ENCODE measurements at places on chromosomes 2 and 18. TPM values are rescaled to one million over a fixed set of nuclear protein-coding genes. Genes with fewer than 3 reads are reported as not detected.
A peak's percentile ranks its signal among the peaks of the same experiment; 100 is the strongest.

DNA sequence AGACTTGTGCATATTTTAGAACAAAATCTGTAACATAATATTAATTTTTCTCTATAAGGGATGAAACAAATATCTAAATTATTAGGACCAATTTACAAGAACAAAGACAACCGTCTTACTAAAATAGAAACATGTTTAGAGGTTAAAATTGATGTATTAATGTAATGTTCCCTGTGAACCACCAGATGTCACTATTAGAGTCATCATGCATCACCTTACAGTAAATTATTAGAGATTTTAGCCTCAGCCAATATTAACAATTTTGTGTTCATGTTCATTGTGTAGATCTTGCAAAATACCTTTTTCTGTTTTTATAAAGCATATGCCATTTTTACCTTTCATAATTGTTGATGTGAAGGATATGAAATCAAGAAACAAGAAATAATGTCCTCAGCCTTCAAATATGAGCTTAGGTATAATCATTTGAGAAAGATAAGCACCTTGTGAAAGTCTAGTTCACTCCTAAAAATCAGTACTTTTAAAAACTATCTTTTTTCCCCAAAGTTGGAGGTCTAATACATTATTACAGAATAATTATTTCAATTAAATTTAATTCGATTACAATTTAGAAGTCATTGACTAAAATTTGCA, 344.3 kb upstream of the KCNH7 start:
- no peak overlapping the region for H3K4me3 ChIP-seq
- no peaks in the 10 kb centered on the region for H3K36me3 ChIP-seq
- DNase-seq: no peak
- H3K27ac ChIP-seq: no peak overlapping the region

DNA sequence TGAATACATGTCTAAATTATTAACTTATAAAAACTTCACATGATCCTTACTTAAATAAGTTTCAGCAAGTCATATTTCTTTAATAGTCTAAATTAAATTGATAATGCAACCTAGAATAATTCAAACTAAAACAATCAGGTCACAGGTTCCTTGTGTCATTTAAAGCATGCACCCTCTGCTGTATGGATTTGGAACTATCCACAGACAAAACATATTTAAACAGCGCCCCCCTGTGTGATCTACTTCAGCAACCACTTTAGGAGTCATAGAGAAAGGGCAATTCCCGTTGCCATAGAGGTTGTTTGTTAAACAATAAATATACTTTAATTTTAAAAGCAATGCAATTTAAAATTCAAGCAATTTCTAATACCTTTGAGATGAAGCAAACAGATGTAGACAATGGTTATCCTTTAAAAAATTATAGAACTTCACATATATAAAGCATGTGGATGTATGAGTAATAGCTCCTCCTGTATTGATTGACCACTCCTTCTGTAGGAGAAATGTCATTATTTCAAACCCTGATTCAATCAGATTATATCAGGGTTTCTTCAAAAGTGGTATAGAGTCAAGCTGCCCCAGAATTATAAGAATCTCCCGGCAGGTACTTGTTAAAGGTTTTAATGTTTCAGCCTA, 21.2 kb downstream of the GRB14 start:
- no peaks in the 10 kb centered on the region for H3K27me3 ChIP-seq
- peak; percentile 66 for DNase-seq
- no peaks in the 10 kb centered on the region for H3K36me3 ChIP-seq
- H3K4me1 ChIP-seq: no peaks in the 10 kb centered on the region

The MPP4 gene
- not detected for total RNA-seq

The NEURL3 gene
- not detected for total RNA-seq

DNA sequence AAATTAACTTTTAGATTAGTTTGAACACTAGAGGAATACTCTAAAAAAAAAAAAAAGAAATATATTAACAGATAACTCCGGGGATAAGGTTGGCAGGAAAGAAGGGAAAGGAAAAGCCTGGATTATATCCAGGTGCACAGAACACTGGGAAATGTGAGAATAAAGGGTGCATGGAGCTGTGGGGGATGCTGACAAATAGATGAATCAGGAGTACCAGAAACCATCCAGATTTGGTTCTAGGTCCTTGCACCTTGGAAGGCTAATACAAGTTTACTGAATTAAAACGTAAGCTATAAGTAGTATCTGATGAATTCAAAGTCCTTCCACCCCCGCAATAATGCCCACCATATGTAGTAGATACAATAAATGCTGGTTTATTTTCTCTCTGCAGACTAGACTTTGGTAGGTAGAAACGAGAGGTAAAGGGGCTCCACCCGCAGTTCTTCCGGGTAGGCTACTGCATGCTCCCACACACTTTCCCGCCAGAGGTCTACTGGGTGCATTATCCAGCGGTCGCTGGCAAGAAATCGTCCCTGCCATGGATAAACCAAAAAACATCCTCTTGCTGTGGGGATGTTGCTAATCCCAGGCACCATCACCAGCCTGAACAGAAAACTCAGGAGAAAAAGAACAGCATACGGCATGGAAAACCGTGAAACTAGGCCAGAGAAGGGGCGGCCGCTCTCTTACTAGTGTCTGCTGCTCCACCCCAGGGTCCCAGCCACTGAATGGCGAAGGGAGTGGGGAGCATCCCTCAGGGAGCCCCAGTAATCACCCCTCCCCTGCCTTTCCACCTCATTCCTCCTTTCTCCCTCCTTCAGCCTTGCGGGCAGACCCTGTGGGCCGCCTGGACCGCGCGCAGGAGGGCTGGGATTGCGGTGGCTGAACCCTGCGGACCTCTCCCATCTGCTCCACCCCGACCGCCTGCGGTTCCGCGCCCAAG, 1.5 kb downstream of the CNRIP1 start:
- H3K4me1 ChIP-seq: peaks cover 7% of the 10 kb centered on the region
- no peak for DNase-seq
- H3K27ac ChIP-seq: peak overlapping the region; percentile 88

- no peak overlapping the region for H3K4me3 ChIP-seq
- no peaks in the 10 kb centered on the region for H3K27me3 ChIP-seq
- H3K27ac ChIP-seq: no peak overlapping the region
- DNase-seq: no peak
These were observed 76.2 kb downstream of the AAK1 start for GRCh38 chr2:69567157-69567908.

GRCh38 chr2:27655155-27655951, 8.1 kb downstream of the SUPT7L start:
- no peaks in the 10 kb centered on the region for H3K27me3 ChIP-seq
- no peaks in the 10 kb centered on the region for H3K4me1 ChIP-seq
- H3K4me3 ChIP-seq: no peak overlapping the region
- no peak for DNase-seq

DNA sequence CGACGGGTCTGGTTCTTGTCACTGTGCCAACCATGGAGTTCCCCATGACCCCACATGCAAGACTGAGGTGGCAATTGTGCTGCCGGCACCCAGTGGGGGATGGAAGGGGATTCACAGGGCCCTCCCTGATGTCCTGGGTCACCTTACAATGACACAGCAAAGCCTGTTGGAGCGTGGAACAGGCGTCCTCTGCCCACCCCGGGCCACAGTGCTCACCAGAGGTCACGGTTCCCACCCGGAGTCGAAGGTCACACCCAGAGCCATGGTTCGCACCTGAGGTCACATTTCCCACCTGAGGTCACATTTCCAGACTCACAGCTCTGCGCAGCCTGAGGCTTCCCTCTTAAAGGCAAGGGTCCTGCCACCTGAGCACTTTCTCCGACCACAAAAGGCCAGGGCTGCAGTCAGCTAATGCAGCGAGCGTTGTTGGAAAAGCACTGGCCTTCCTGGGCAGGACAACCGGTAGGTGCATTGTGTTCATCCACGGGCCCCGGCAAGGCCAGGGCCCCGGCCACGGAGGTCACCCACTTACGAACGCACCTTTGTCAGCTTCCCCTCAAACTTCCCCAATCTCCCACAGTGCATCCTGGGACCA, 24.0 kb downstream of the KIF1A start:
- H3K4me3 ChIP-seq: no peak overlapping the region
- DNase-seq: no peak
- H3K36me3 ChIP-seq: no peaks in the 10 kb centered on the region

DNA sequence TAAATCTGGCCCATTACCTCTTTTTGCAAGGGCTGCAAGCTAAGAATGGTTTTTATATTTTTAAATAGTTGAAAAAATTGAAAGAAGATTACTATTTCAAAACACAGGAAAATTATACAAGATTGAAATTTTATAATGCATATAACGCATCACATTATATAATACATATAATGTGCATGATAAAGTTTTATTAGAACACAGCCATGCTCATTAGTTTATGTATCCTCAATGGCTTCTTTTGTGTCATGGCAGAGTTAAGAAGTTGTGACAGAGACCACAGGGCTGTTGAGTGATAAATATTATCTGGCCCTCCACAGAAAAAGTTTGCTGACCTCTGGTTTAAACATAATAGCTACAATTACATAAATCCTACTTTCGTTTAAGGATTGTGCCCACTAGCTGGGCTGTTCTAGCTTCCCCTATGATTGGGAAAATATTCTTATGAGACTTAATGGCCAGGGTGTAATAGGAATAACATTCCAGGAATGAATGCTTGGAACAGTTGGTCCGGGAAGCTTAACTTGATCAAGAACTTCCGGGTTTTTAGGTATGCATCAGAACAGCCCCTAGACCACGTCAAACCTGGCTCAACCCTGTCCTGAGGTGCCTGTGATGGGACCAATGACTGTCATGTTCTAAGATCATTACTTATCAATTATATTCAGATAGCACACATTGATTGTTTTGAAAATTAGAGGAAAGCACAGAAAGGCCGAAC, 98.7 kb upstream of the LPIN2 start:
- no peaks in the 10 kb centered on the region for H3K27me3 ChIP-seq
- no peak overlapping the region for H3K27ac ChIP-seq
- no peaks in the 10 kb centered on the region for H3K4me1 ChIP-seq
- no peaks in the 10 kb centered on the region for H3K36me3 ChIP-seq
- no peak overlapping the region for H3K4me3 ChIP-seq
- DNase-seq: no peak

GRCh38 chr2:78132391-78133370, 610.5 kb upstream of the LRRTM4 start:
- H3K4me3 ChIP-seq: no peak overlapping the region
- H3K4me1 ChIP-seq: no peaks in the 10 kb centered on the region
- no peaks in the 10 kb centered on the region for H3K27me3 ChIP-seq

DNA sequence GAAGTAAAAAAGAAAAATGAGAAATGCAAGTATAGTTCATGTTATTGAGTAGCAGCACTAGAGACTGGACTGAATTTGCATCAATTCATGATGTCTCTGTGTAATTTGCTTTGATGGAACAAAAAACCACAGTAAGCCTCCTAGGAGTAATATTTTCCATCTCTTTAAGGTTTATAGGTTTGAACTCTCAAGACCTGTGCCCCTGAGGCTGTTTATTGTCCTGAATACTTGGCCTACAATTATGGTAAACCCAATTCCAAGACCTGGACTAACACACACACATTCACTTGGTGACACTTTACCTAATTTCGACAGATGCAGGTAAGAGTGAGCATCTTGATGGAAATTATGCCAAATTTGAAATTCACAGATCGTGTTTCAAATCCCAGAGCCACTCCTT, 71.8 kb upstream of the ZNF521 start:
- H3K4me1 ChIP-seq: peaks cover 5% of the 10 kb centered on the region
- no peak overlapping the region for H3K27ac ChIP-seq
- DNase-seq: no peak

Measured in adrenal gland (tissue), 19 donors.